Activated CD8-positive, alpha-beta memory T cell treated with anti-CD3 and anti-CD28 coated beads for 1 hour (primary cell): ENCODE measurements at places on chromosomes 2 and 18.

- DNase-seq = no peak
These were observed 78.0 kb downstream of the NDUFA10 start for GRCh38 chr2:239946864-239947728.

GRCh38 chr18:55314031-55314430, 274.0 kb downstream of the TCF4 start:
- DNase-seq = no peak

- DNase-seq = no peak
These were observed 620 bp upstream of the SLC9A2 start for GRCh38 chr2:102618452-102619413.

GRCh38 chr2:119245841-119246230, 22.2 kb downstream of the STEAP3 start:
- no peak for DNase-seq

DNA sequence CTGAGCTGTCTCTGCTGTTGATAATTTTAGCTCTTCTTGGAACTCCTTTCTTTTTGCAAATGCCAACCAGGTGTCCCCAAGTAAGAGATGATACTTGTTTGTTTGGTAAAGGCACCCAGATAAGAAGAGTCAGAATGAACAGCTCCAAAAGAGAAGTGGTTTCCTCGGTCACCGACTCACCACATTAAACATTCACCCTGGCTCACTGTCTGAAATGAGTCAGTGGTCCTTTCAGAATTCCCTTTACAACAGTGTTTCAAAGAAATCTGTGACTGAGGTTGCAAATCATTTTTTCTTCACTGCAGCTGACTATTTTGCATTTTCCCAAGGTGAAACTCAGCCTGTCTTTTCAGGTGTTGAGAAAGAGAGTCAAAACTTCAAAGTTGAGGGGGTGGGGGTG, 16.2 kb upstream of the CXCR4 start:
- DNase-seq = no peak

- DNase-seq = no peak
These were observed 5.6 kb downstream of the DES start for GRCh38 chr2:219423652-219424377.

GRCh38 chr2:22826703-22827102, 558.3 kb upstream of the KLHL29 start:
- DNase-seq = no peak

- DNase-seq = no peak
These were observed 4.5 kb downstream of the HES6 start for GRCh38 chr2:238235331-238235732.

DNA sequence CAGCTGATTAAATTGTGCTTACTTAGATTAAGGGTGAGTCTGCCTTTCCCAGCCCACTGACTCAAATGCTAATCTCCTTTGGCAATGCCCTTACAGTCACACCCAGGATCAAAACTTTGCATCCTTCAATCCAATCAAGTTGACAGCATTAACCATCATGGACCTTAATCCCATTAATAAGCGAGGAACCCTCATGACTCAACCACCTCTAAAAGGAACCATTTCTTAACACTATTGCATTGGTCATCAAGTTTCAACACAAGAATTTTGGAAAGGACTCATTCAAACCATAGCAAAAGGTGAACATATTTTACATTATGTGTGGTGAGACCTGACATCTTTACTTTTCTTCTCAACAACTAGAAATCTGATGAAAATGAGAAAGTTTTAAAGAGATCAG, 187.0 kb downstream of the OSR1 start:
- no peak for DNase-seq

DNA sequence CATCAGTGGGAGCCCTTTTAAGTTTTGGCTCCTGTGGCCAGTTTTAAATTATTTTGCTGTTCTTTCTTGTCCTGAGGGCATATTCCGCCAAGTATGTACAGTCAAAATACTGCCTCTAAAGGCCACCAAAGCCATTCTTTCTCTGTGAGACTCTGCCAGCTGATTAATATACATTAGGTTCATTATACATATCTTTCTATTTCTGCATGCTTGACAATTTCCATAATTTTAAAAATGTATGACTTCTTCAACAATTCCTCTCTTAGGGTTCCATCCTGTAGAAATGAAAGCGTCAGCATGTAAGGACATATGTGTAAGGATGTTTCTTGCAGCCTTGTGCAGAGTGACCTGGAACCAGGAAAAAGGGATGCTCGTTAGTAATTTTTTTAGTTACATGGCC, 291.9 kb downstream of the PHLPP1 start:
- DNase-seq = no peak

DNA sequence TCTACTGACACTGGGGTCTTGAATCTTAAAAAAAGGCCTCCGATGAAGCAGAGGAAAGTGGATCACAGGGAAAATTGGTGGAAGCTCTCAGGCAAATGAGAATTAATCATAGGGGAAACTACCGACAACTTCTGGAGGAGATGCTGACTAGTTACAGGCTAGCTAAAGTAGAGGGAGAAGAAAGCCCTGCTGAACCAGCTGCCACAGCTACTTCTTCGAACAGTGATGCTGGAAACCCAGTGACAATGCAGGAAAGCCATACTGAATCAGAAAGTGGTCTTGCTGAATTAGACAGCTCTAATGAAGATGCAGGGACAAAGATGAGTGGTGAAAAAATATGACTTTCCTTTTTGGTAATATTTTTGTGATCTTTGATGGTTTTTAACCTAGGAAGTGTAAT, 44.9 kb upstream of the SLC3A1 start:
- DNase-seq = no peak

DNA sequence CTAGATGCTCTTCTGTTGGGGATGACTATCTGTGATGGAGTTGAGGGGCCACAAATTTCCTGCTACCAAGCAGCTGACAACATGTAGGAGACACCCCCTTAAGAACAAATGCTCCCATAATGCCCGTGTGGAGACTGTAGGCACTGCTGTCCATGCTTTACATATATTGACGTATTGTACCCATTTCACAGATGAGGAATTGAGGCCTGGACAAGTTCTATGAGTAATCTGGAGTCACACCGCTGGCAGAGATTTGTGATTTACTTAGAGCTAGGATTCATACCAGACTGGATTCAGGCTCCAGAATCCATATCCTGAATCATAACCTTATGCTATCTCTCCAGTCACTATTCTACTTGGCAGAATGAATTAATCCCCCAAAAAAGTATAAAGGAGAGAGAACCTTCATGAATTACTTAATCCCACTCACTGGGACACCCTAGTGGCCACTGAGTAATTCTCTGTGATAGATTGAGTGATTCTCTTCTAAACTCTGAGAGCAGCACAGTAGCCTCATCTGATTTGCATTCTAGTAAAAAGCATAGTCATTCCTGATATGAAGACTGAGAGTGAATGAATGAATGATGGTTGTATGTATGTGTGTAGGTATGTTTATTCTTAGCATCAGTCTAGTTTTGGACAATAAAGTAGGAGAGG, 460.7 kb upstream of the MEIS1 start:
- no peak for DNase-seq

DNA sequence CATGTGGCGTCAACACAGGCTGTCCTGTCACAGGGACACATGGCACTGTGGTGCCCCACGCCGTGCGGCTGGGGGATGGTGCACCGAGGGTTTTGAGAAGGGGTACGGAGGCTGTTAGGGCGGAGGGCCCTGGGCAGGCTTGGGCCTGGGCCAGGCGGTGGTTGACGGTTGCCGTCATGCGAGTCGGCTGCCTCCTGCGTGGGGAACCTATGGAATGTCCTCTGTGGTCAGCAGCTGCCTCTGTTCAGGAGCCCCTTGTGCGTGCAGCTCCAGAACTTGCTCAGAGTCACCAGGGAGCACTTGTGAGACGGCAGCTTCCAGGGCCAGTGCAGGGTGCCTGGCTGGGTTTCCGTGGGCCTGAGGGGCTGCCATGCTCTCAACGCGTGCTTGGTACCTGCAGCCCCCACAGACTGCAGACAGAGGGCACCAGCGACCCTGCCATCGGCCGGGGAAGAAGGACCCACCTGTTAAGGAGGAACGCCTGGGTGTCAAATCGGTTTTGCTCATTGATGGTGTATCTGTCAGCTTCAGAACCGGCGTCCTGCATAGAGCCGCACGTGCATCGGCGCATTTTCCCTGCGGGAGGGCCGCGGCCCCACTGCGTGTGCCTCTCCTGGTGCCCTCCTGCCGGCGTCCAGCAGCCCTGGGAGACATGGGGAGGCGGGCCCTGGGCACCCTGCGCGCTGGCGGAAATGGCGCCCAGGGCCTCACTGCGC, 10.0 kb upstream of the D2HGDH start:
- no peak for DNase-seq
